ENCODE measurements at places on chromosomes 4 and X.
A peak's percentile ranks its signal among the peaks of the same experiment; 100 is the strongest.

DNA sequence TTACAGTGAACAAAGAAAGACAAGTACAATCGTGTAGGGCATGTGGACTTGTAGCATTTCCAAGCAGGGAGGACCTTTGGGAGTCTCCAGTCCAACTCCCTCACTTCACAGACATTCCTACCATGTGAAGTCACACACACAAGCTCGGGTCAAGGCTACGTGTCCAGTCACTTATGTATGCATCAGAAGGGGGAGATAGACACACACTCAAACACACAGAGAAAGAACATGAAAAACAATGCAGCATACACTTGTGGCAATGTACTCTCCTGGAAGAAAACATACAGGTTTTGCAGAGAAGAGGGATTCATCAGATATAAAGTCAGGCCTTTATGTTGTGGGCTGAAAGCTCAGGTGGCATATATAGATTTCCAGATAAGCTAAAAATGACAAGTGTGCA lies 136.1 kb upstream of the MID1 start:
- no peak for DNase-seq

DNA sequence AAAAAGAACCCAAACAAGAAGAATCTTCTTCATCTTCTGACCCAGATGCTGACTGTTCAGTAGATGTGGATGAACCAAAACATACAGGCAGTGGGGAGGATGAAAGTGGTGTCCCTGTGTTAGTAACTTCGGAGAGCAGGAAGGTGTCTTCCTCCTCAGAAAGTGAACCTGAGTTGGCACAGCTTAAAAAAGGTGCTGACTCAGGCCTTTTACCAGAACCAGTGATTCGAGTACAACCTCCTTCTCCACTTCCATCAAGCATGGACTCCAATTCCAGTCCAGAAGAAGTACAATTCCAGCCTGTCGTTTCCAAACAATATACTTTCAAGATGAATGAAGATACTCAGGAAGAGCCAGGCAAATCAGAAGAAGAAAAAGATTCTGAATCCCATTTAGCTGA lies 307.0 kb downstream of the ANK2 start:
- no peak for DNase-seq

DNA sequence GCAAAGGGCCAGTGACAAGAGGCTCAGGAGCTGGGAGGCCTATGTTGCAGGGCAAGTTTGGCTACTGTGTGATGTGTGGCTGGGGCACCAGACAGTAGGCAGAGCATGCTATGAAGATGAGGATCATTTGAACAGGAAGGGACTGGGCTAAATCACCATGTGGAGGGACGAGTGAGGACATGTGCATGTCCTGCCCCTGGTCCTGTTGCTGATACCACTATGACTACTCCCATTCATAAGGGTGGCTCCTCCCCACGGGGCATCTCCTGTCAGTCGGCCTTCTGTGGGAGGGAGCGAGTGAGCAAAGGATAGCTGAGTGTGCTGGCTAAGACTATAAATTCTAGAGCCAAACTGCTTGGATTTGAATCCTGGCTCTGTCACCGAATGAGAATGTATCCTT lies 139.2 kb downstream of the TMEM164 start:
- DNase-seq, result no peak

DNA sequence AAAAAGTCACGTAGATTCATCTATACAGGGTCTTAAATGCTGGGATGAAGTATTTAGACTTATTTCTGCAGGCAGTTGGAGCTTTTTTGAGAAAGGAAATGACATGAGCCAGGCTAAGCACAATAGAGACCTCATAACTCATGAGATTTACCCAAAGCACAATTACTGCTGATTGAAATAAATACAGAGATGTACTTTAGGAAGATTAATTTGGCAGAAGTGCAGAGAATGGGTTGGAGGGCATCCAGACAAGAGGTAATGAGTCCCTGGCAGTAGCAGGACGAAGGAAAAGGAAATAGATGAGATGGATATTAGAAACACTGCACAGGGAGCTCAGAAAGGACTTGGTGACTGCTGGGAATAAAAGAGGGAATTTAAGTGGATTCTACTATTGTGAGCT lies 129.1 kb downstream of the SHROOM4 start:
- DNase-seq, result no peak

DNA sequence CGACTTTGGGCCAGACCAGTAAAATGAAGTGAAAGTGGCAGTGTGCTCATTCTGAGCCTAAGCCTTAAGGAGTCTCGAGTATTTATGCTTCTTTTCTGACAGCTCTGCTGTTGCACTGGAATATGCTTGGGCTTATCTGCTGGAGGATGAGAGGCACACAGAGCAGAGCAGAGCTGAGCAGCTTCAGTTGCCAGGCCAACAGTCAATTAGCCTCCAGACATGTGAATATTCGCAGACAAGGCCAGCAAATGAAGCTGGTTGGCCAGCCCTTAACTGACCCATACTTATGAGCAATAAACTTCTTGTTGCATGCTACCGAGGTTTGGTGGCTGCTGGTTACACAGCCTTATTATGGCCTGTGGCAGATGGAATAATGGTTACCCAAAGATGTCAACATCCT lies 203.0 kb upstream of the GEMIN8 start:
- DNase-seq, result no peak

DNA sequence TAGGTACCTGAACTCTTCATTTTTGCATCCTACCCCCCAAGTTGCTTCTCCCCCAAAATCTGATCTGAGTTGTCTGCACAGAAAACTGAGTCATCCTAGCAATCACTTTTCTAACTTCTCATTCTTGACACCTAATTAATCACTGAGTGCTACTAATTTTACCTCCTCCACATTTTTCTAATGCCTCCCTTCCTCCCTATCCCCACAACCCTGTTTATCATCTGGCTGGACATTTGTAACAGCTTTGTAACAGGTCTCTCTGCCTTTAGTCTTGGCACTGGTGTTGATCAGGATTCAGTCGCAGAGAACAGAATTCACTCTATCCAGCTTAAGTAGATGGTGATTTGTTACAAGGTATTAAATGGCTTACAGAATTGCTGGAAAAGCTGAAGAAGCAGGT lies 303.9 kb upstream of the GATB start:
- DNase-seq, result no peak

DNA sequence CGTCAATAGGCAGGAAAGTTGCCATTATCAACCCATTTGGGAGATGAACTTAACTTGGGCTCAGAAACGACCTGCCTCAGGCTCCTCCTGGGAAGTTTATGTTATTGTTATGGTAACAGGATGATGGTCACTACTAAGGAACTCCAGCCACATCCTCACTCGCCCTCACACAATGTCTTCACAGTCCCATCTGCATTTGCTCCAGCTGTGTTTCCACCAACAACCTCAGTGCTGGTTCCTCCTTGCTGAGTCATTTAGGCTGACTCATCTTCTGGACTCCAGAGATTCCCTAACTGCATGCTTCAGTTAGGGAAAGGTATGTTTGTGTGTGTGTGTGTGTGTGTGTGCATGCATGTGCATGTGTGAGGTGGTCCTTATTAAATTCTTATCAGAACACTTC lies 293.4 kb upstream of the BOD1L1 start:
- DNase-seq, result peak; percentile 97

DNA sequence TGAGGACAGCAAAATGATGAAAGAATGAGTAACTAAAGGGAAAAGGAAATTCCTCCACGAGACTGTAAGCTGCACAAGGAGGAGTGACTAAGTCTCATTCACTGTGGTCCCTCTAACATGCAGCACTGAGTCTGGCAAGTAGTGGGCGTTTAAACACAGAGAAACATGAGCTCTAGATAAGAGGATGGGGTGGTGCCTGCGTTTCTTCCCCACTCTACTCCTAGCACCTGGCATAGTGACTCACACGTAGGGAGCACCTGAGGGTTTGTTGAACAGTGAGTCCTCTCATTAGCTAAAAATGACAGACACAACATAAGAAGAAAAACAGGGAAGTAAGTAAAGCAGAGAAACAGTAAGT lies 105.8 kb upstream of the CBR4 start:
- DNase-seq, result peak; percentile 94

DNA sequence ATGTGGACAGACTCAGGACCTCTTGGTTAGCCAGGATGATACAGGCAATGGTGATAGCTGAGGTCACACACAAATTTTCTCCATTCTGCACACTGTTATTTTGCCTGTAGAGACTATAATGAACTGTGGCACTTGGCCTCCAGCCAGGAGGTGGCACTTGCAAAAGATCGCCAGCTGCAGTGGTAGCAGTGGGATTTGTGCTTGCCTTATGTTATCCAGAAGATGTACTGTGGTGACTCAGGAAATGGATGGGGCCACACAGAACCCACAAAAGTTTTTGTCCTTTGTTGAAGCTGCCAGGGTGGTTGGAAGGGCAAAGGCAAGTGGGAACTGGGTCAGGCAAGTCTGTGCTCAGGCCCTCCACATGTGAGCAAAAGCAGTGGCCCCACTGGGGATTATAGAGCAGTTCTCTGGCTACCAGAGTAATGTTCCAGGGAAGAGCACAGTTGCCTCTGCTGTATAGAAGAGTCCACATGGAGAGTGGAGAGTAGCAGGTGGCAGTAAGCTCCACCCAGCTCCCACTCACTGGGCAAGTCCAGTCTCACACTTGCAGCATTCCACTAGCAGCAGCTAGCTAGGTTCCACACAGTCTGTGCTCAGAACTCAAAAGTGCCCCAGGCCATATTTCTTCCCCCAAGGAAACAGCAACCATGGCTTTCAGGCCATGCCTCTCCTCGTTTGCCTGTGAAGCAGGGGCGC lies 5.9 kb upstream of the C4orf17 start:
- no peak for DNase-seq

Data from amniotic stem cell (primary cell).